ENCODE measurements at places on chromosomes 7 and 10.
A peak's percentile ranks its signal among the peaks of the same experiment; 100 is the strongest.

GRCh38 chr7:97006055-97006815, 882 bp downstream of the DLX6 start:
- peak; percentile 16 for DNase-seq

DNA sequence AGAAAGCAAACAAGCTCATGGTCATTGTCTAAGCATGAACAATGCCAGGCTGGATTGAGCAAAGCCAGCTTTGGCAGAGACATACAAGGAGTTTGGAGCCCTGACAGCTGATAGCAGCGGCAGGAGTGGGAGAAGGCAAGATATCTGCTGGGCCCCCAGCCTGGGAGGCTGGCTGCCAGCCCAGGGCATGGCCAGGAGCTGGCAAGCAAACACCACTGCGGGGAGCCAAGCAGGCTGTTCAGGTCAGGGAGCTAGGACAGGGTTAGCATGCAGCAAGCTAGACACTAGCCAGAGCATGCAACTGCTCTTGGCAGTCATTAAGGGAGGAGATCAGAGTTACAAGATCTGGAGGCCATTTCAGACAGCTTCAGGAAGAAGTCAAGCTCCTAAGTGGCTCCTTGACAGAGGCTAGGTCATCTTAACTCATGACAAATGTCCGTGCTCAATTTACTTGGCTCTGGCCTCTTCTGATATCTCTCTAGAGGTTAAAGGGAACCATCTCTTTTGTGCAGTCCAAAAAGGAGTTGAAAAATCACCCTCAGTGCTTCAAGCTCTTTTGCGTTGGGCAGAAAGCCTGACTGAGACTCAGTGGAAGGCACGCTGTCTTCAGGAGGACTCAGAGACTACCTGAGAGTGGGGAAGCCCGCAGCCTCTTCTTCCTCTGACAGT, 436.8 kb upstream of the C7orf33 start:
- DNase-seq: no peak

DNA sequence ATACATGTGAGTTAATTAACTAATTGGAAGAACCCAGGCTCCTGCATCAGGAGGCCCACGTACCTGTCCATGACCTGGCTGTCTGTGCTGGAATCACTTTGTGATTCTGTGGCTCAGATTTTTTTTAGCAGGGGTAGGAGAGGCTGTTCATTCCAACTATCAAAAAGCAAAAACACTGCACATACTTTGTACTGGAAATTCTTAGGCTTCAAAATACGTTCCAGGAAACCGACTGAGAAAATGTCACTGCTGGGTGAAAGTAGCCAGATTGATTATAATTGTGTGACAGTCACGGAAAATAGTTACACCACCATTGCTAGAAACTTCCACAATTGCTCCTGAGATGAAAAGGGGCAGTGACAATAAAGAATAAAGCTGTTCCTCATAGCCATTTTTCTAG, 91.0 kb downstream of the SLC16A9 start:
- no peak for DNase-seq

DNA sequence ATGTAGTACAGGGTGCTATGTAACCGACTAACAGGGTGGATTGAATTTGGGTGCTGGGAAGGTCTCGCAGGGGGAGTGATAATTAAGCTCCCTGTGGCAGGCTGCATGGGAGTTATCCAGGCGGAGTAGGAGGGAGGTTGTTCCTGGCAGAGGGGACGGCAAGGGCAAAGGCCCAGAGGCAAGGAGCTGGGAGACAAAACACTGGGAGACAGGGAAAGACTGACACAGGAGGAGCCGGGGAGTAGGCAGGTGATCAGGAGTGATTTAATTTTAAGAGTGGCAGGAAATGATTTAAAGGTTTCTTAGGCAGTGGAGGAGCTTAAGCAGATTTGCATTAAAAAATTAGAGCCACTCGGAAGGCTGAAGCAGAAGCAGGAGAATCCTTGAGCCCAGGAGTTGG, 40.7 kb upstream of the LEP start:
- no peak for DNase-seq

DNA sequence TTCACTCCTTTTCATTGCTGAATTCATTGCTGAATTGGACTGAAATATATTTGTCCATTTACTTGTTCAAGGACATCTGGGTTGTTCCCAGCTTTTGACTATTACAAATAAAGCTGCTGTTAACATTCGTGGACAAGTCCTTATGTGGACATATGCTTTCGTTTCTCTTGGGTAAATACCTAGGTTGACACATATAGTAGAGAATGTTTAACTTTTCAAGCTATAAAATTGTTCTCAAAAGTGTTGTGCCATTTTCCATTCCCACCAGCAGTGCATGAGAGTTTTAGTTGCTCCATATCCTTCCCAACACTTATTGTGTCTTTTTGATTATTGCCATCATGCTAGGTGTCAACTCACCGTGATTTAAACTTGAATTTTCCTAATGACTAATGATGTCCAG, 17.5 kb upstream of the CPVL start:
- DNase-seq: no peak

All from astrocyte of the spinal cord (primary cell).